A549 treated with DMSO at 1 μM for 4 hours (cell line): ENCODE measurements at places on chromosomes 13 and 19. TPM values are rescaled to one million over a fixed set of nuclear protein-coding genes. Genes with fewer than 3 reads are reported as not detected.

Gene CPAMD8
- total RNA-seq: 0.02 to 0.21 TPM in 2 of 5 replicates, not detected in the others

Gene PCDH17
- 0.01 to 0.02 TPM (median 0.01 TPM) in 3 of 5 replicates, not detected in the others for total RNA-seq

Gene BICRA
- total RNA-seq: 12.5 to 17.2 TPM (median 12.7 TPM) in 5 replicates

Gene ZNF549
- 1.4 to 2.3 TPM (median 1.7 TPM) in 5 replicates for total RNA-seq

Gene BCL3
- total RNA-seq: 55.3 to 116 TPM (median 89.8 TPM) in 5 replicates

Gene CPB2
- not detected in 5 replicates for total RNA-seq

Gene ADM5
- 4.0 to 7.6 TPM (median 5.7 TPM) in 5 replicates for total RNA-seq

Gene IGSF23
- total RNA-seq: 0.26 to 0.57 TPM (median 0.40 TPM) in 5 replicates

Gene TTYH1
- 0.14 to 0.34 TPM (median 0.25 TPM) in 4 of 5 replicates, not detected in the other for total RNA-seq

Gene ZNF729
- not detected in 5 replicates for total RNA-seq

Gene KLF1
- 0.06 TPM in 1 of 5 replicates, not detected in the others for total RNA-seq

Gene KCNN4
- 53.4 to 63.0 TPM (median 58.9 TPM) in 5 replicates for total RNA-seq

Gene ZNF726
- total RNA-seq: 0.57 to 0.89 TPM (median 0.77 TPM) in 5 replicates
